ENCODE measurements at places on chromosomes 7 and 10.

- DNase-seq: no peak
Observed at GRCh38 chr7:22853674-22854157, 31.1 kb upstream of the TOMM7 start.

- DNase-seq: no peak
Observed at GRCh38 chr10:125104559-125104958, 55.8 kb downstream of the CTBP2 start.

DNA sequence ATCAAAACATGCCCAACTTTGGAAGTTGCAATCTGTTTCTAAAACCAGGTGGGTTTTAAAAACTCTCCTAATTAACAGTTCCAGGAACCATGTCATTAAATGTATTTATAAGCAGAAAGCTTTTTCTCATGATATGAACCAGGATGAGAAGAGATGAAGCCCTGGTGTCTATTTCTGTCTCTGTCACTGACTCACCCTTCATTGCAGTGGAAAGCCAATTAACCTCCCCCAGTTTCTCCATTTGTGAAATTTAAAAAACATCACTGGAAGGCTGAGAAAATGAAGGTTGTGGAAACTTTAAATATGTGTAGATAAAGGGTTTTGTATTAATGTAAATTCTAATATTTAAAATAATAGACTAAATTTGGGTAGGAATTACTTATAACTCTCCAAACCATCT lies 1088.0 kb downstream of the SORCS1 start:
- no peak for DNase-seq

DNA sequence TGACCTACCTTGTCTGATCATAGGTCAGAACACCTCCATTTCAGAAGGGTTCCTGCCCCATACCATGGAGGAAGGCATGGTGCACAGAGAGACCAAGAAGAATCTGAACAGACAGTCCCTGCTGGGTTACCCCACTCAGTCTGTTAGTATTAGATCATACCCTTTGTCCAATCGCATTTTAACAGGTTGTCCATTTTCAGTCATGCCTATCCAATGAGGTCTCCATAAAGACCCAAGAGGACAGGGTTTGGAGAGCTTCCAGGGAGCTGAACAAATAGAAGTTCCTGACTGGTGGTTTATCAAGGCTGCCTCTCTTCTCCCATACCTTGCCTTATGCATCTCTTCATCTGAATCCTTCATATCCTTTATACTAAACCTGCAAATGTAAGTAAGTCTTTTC lies 21.2 kb upstream of the SLC16A12 start:
- DNase-seq: no peak

DNA sequence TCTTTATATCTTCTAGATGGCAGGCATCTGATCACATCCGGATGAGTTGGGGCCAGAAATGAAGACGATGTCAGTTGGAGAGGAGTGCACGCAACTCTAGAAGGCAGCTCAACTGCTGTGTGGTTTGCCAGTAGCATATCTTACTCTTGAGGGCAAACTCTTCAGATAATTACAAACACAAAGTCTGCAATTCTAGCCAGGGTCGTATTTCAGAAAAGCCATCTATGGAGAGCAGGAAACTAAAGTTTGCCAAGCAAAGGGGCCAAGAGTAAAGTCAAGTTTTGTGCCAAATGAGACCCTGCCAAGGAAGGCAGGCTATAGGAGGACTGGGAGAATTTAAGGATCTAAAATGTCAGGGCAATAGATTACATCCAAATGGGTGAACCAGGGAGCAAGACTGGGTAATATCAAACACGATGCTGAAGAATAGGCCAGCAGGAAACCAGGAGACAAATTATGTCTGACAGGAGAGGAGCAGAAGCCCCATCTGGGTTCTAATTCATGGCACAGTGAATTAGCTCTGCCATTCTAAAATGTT lies 312.5 kb upstream of the SEMA3C start:
- DNase-seq: no peak

- no peak for DNase-seq
Observed at GRCh38 chr7:20164425-20165145, 52.6 kb downstream of the MACC1 start.

GRCh38 chr10:31083765-31084184 lies 52.1 kb upstream of the ZNF438 start:
- DNase-seq: no peak

GRCh38 chr7:144487901-144488300 lies 84.4 kb upstream of the NOBOX start:
- no peak for DNase-seq

- DNase-seq: no peak
Observed at GRCh38 chr7:47271749-47272148, 310.2 kb downstream of the TNS3 start.

DNA sequence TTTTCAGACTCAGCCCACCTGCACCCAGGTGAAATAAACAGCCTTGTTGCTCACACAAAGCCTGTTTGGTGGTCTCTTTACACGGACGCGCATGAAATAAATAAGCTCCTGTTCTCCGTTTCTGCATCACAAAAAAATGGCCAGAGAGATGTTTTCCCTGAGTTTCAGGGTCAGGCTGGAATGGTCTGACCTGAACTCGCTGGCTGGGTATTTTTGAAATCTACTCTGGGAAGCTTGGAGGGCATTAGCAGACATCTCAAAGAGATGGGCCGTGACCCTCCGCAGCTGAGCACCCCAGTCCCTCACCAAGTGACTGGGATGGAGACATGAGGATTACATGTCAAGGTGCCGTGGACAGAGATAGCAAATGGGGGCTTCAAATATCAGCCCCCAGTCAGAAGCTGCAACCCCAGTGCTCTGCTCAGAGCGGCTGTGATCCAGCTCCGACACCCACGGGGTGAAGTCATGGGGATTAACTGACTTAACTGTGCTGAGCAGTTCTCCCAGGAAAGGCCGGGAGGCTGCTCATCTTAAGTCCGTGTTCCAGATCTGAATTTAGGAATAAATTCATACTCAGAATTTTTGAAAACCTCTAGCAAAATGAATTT lies 22.3 kb downstream of the CALML5 start:
- DNase-seq: no peak

GRCh38 chr7:56105508-56105907 lies 768 bp downstream of the CHCHD2 start:
- no peak for DNase-seq

GRCh38 chr7:74320645-74321221 lies 31.5 kb downstream of the CLIP2 start:
- no peak for DNase-seq

DNA sequence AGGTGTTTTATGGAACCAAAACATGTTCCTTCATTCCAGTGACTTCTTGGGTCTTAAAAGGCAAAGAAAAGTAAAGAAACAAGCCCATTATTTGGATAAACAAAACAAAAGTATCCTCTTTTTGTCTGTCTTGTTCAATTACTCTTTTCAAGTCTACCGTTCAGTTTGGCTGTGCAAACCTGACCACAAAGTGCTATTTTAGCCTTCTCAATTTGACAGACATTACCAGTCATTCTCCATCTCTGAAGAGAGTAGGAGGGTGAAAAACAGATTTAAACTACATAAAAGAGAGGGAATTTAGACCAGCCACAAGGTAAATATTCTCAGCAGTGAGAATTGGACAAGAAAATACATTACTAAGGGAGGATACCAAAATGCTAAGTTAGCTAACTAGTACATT lies 145.2 kb downstream of the GRM3 start:
- DNase-seq: no peak

DNA sequence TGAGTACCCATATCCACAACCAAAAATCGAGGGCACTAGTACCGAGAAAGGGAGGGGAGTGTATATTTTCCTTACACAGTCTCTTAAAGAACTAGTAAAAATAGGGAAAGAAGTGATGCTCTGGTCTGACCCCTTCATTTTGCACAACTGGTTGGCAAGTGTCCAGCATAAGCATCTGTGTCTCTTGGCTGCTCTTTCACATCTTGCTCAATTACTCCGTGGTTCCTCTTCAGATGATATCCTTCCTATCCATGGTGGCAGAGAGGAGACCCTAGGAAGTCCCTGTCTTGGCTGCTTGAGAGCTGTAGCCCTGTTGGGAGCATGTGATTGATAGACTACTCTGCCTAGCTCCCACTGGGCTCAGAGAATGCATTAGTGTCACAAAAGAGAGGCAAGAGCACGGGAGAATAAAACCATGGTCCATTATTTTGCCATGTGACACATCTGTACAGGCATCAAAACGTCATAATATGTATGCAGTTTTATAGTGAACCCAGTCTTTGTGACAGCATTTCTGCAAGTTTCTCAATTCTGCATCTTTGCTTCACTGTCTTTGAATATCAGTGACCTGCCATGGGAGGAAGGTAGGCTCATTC lies 111.8 kb upstream of the ANKRD1 start:
- DNase-seq: no peak

GRCh38 chr10:67803588-67804394 lies 34.2 kb downstream of the DNAJC12 start:
- no peak for DNase-seq

GRCh38 chr10:36256948-36257356 lies 614.9 kb upstream of the FZD8 start:
- no peak for DNase-seq

GRCh38 chr7:2142386-2142785 lies 90.4 kb downstream of the MAD1L1 start:
- DNase-seq: no peak

- no peak for DNase-seq
Observed at GRCh38 chr10:119343011-119343601, 135.7 kb downstream of the GRK5 start.

DNA sequence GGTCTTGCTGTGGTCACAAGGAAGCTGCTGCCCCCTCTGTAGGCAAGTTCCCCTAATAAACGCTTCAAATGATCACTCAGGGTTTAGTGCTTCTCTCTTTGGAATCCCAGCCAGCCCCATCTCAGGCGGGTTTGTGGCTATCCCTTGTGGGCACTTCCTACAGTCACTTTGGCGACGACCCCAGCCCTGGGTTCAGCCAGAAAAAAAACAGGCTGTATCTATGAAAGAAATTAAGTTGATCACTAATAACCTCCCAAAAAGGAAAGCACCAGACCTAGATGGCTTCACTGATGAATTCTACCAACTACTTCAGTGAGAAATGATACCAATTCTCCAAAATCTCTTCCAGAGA lies 208.2 kb downstream of the MAD1L1 start:
- DNase-seq: no peak

DNA sequence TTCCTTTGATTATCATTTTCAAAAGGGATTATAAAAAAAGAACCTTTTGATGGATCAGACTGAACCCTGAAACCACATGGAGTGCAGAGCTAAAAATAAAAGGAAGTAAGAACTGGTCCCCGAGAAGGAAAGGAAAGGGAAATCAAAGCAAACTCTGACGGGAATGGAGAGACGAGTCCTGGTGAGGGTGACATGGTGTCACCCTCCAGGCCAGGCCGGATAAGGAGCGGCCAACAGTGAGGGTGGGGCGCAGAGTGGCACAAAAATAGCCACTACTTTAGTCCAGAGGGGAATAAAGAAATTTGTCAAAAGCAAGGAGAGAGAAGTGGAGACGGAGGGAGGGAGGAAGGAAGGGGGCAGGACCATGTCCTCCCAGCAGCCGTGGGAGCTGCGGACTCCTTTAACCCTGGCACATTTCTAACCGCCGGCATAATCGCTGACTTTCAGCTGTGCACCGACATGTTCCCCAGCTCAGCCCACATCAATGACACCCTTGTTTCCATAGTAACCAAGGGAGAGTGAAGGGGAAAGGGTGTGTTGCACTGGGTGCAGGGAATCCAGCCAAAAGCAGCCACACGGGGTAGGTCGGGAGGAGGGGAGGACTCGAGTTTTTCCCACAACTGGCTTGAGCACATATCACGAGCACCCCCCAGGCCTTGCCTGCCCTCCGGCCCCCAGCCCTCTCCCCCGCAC lies 29.7 kb downstream of the TRIM8 start:
- no peak for DNase-seq

DNA sequence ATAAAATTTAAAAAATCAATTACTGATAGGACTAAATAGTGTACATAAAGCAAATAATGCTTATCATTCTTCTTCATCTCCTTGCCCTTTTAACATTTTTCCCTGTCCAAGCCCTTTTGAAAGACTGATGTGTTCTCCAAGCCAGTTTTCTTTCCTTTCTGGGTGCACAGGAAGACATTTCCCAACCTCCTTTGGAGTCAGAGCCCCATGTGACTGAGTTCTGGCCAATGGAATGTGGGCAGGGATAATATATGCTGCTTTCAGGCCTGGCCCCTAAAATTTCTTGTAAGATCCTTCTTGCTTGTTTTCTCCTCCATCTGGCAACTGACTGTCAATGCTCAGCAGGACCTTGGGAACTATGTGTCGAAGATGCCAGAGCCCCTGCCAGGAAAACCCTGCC lies 197.5 kb downstream of the EMX2 start:
- no peak for DNase-seq

DNA sequence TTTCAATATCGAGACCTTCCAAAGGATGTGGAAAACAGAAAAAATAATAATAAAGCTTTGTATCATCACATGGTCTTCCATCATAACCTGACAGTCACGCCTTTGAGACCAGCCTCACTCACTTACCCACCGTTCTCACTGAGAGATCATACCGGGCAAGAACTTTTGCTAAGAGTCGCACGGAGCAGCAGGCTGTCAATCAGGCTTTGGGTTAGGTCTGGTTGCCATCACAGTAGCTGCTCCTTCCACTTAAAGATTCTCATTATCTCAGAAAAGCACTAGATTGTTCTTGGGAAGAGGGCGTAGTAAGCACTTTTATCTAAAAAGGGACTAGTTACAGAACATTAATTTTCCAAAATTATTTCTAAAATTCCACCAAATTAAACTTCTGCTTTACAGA lies 2.0 kb downstream of the RELN start:
- DNase-seq: no peak

- DNase-seq: no peak
Observed at GRCh38 chr7:29990931-29991330, 1.3 kb upstream of the SCRN1 start.

- DNase-seq: no peak
Observed at GRCh38 chr7:85600395-85600794, 413.5 kb upstream of the SEMA3D start.

GRCh38 chr7:158123214-158123613 lies 464.4 kb downstream of the PTPRN2 start:
- no peak for DNase-seq

DNA sequence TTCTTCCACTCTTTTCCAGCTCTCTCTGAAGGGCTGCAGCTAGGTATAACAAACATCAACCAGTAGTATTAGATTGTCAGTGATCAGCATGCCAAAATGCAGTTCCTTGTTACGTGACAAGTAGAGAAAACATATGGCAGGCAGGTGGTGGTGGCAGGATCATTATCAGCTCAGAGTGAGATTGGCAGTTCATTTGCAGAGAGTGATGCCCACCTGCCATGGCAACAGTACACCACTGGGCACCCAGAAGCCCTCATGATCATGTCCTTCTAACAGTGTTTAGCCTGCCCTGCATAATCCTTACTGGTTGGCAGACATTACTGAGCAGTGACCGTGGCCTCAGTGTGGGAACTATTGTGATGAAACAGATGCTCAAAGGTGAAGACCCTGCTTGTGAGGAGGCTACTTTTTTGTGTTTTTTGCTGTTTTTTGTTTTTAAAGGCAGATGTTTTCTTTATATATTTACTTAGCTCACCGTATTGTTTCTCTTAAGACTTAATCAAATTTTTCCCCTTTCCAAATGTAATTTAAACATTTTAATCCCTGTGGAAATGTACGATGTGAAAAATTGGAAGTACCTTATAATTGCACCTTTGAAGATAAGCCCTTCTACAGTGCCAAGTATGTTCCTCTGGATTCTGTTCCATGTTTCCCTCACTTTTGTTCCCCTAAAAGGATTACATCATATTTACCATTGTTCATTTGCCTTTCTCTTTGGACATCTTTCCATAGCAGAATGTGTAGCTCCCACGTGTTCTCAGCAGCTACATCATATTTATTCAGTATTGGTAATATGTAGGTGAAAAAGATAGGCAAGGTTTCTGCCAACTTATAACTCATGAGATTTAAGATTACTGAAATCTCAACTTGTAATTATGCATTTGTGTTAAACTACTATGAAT lies 179.6 kb downstream of the SND1 start:
- DNase-seq: no peak

GRCh38 chr7:75818472-75818871 lies 4.9 kb upstream of the CCL24 start:
- no peak for DNase-seq
